Neural crest cell (in vitro differentiated cells): ENCODE measurements at places on chromosomes 3 and 15. TPM values are rescaled to one million over a fixed set of nuclear protein-coding genes. Genes with fewer than 3 reads are reported as not detected.

GRCh38 chr3:4507024-4507596 lies 14.0 kb downstream of the ITPR1 start:
- no peak overlapping the region for H3K27ac ChIP-seq
- no peak overlapping the region for H3K4me3 ChIP-seq
- H3K4me1 ChIP-seq: peaks cover 5% of the 10 kb centered on the region
- DNase-seq: no peak
- H3K36me3 ChIP-seq: no peaks in the 10 kb centered on the region

DNA sequence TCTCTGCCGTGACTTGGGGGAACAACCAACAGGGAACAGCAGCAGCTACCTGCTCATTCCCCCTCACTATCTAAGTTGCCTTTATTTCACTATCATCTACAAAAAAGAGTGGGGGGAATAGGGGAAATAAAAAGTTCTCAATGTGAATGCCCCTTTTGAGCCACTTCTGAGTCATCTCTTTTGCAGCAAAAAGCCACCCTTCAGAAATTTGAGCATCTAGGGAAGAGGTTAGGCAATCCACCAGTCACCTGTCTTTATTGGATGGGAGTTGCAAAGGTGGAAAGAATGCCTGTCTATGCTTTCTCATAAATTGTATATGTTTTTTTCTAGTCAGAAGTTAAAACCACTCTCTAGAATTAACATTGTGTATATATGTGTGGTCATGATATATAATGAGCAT lies 41.1 kb downstream of the GPD1L start:
- H3K4me1 ChIP-seq: peaks cover 35% of the 10 kb centered on the region
- no peak for DNase-seq
- no peaks in the 10 kb centered on the region for H3K36me3 ChIP-seq
- H3K4me3 ChIP-seq: no peak overlapping the region
- H3K27me3 ChIP-seq: no peaks in the 10 kb centered on the region
- peak overlapping the region; percentile 30 for H3K27ac ChIP-seq

- no peak for DNase-seq
- no peaks in the 10 kb centered on the region for H3K36me3 ChIP-seq
- H3K4me1 ChIP-seq: peaks cover 10% of the 10 kb centered on the region
- H3K27me3 ChIP-seq: no peaks in the 10 kb centered on the region
These were observed 7.0 kb upstream of the USP4 start for GRCh38 chr3:49346797-49347251.

CNTN6 gene
- 0.48 and 0.82 TPM in 2 replicates for total RNA-seq

SERINC4 gene
- 0.23 and 0.35 TPM in 2 replicates for total RNA-seq

DNA sequence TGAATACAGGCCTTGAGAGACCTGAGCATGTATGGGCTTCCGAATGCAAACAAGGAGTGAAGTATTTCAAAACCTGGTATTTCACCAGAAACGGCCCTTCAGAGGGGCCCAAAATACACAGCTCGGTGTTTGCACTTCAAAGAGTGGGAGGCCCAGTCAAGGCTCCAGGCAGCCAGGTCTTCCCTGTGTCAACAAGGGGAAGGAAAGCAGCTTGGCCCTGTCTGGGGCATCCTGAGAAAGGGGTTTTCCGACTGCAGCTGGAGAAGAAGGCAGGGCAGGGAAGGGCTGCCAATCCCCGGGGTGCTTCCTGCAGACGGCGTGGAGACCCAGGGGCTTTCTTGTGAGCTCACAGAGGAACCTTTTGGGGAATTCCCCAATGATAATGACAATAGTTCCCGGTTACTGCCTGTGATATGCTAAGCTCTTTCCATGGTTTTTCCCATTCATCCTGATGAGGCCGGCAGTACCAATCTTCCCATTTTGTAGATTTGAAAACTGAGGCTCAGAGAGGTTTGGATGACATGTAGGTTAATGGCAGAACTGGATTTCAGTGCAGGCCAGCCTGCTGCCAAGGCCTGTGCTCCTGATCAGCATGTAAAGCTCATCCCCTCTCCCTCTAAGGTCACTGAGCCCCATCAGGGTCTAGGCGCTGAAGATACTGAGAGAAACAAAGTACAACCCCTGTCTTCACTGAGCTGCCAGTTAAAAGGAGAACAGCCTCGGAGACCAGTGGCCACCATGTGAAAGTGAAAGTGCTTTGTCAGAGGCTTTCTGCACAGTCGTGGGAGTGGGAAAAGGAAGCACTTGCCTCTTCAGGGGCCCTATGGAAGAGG lies 43.0 kb upstream of the TLE3 start:
- no peaks in the 10 kb centered on the region for H3K36me3 ChIP-seq
- no peak for DNase-seq
- H3K27me3 ChIP-seq: peaks cover 25% of the 10 kb centered on the region
- H3K4me3 ChIP-seq: no peak overlapping the region
- peaks cover 32% of the 10 kb centered on the region for H3K4me1 ChIP-seq

- H3K4me1 ChIP-seq: peaks cover 33% of the 10 kb centered on the region
- no peak for DNase-seq
- H3K27me3 ChIP-seq: no peaks in the 10 kb centered on the region
- H3K4me3 ChIP-seq: no peak overlapping the region
- H3K27ac ChIP-seq: no peak overlapping the region
These were observed 545.3 kb downstream of the MAGI1 start for GRCh38 chr3:65493371-65493882.

DAPK2 gene
- total RNA-seq: 8.5 and 8.8 TPM in 2 replicates

TGM4 gene
- total RNA-seq: not detected in 2 replicates

DNA sequence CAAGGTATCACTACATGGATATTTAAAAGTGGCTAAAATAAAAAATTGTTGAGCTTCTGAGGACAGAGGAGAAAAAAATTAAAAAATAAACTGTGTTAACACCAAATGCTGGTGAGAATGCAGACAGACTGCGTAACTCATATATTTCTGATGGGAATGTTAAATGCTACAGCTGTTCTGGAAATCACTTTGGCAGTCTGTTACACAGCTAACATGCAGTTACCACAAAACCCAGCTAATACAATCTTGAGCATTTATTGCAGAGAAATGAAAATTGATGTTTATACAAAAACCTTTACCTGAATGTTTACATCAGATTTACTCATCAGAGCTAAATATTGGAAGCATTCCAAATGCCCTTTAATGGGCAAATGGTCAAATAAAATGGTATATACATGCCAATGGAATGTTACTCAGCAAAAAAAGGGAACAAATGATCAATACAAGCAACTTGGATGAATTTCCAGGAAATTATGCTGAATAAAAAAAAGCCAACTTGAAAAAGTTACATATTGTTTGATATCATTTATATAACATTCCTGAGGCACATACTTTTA lies 24.6 kb downstream of the MNS1 start:
- H3K4me3 ChIP-seq: no peak overlapping the region
- no peak overlapping the region for H3K27ac ChIP-seq
- no peaks in the 10 kb centered on the region for H3K27me3 ChIP-seq
- peaks cover 54% of the 10 kb centered on the region for H3K36me3 ChIP-seq
- H3K4me1 ChIP-seq: no peaks in the 10 kb centered on the region

DNA sequence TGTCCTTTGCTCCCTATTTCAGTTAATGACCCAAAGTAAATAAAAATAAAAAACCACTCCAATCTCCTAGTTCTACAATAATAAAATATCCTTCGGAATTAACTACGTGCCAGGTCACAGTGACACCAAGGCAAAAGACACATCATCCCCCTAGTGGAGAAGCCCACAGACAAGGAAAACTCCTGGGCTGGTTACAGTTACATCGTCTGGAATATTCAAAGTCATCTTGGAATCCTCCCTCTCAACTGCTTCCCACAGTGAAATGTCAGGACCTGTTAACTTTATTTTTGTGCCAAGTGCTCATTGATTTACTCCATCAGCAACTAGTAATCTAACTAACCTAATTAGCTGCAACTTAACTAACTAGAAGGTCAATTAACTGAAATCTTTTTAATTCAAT lies 349.3 kb downstream of the MAGI1 start:
- no peak overlapping the region for H3K27ac ChIP-seq
- H3K36me3 ChIP-seq: no peaks in the 10 kb centered on the region
- no peak for DNase-seq
- peaks cover 6% of the 10 kb centered on the region for H3K4me1 ChIP-seq
- no peaks in the 10 kb centered on the region for H3K27me3 ChIP-seq

DNA sequence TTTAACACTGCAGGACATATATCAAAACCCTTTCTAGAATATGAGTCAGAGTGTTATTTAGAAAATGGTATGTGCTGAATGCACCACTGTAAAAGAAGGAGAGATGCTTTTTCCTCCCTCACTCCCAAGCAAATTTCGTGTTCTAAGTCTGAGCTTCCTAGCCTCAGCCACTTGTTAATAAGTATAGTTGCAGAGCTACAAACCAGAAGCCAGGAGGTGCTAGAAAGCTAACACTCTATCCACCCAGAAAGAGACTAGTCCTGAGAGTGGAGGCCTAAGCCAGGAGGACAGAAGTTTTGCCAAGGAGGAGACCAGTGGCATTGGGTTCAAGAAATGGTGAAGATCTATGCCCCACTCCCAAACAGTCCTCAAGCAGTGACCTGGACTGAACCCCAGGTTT lies 40.5 kb upstream of the GYG1 start:
- H3K4me1 ChIP-seq: peaks cover 12% of the 10 kb centered on the region
- DNase-seq: no peak
- H3K27ac ChIP-seq: no peak overlapping the region
- no peak overlapping the region for H3K4me3 ChIP-seq
- H3K36me3 ChIP-seq: no peaks in the 10 kb centered on the region
- no peaks in the 10 kb centered on the region for H3K27me3 ChIP-seq

DNA sequence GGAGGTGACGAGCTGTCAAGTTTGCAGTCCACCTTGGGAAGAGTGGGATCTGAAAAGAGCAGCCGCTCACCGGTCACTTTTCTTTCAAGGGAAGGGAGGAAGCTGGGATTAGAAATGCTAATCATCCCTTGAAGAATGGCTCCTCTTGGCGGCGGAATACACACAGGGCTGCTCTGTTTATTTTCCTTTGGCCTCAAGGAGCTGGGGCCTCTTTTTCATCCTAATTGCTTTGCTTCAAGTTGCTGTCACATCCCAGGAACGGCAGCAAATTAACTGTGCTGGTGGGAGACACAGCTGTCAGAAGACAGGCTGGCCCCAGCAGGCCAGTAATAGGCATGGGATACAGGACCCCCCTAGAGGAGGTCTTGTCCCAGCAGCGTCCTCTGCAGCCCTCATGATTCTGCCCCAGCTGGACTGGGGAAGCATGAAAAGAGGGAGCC lies 6.7 kb downstream of the KBTBD13 start:
- peak overlapping the region; percentile 79 for H3K27ac ChIP-seq
- peak overlapping the region; percentile 64 for H3K4me3 ChIP-seq

GRCh38 chr3:132283916-132284405 lies 33.2 kb upstream of the ACP3 start:
- peaks cover 6% of the 10 kb centered on the region for H3K4me1 ChIP-seq
- no peak overlapping the region for H3K4me3 ChIP-seq
- no peak for DNase-seq
